ENCODE measurements at places on chromosomes 5 and 9.
A peak's percentile ranks its signal among the peaks of the same experiment; 100 is the strongest.

- DNase-seq, result no peak
Measured at GRCh38 chr9:125985142-125985997, 238.2 kb downstream of the PBX3 start.

GRCh38 chr9:26142201-26142600 is 464.0 kb upstream of the TUSC1 start:
- no peak for DNase-seq

- no peak for DNase-seq
Measured at GRCh38 chr5:56734091-56734694, 81.2 kb upstream of the MAP3K1 start.

DNA sequence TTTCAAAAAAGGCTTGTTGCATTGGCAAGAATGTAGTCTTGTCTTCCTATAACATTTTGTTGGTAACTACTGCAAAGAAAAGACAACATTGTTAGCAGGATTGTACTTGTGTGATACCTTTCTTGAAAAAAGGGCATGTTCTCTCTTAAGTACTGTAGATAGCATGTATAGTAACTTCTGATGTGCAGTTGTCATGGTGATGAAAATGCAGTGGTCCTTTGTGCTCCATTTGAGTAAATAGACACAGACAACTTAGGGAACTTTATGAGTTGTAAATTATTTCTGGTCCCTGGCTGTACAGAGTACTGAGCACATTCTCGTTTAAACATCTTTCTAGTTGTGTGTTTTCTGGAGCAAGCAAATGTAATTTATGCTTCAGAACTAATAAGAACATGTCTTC is 103.3 kb downstream of the CD180 start:
- no peak for DNase-seq

- DNase-seq, result peak; percentile 39
Measured at GRCh38 chr9:116494815-116495634, 192.1 kb upstream of the TRIM32 start.

DNA sequence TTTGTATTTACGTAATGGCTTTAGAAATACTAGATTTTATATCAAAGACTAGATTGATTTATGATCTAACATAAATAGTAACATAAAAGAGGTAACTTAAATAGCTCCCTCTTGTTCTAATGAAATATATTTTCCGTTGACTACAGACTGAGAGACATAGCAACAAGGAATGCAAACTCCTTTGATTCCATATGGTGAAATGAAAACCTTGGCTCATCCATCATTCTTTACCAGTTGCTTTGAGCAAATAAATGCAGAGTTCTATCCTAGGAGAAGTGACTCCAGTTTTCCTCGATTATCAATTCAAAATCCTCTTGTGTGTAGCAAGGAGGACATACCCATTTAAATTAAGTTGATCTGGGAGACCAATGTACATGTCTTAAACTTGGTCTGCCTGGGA is 18.0 kb upstream of the JAKMIP2 start:
- DNase-seq, result no peak

DNA sequence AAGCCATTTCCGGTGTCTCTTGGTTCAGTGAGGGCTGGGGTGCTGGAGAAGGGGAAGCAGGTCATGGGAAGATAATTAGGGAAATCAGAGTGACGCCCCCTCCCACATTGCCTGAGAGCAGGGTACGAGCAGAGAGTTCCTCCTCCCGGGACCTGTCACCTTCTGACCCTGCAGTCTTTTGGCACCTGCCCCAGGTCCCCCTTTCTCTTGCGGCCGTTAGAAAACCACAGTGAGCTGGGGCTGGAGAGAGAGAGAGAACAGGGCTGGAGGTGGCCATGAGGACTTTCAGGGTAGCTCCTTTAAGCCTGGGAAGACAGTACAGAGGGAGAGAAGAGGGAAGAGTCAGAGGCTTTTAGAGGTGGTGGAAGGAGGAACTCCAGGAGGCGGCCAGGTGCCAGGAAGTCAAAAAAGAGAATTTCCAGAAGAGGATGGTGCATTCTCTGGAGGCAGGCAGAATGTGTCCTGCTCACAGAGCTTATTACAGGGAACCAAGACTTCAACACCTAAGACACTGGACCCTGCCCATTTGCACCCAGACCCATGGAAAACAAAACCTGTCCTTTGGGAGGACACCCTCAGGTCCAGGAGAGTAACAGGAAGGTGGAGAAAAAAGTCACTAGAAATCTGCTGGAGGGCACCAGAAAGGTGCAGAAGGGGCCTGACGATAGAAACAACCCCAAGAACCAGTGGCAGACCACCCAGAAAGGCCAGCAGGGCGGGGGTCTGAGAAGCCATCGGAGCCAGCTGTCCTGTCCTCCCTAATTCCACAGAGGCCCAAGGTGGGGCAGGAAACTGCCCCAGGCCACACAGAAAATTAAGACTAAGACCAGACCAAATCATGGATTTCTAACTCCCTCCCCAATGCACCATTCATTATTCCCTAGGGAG is 6.5 kb upstream of the ACSL6 start:
- DNase-seq, result no peak

- no peak for DNase-seq
Measured at GRCh38 chr9:90783552-90783951, 18.1 kb upstream of the SYK start.

DNA sequence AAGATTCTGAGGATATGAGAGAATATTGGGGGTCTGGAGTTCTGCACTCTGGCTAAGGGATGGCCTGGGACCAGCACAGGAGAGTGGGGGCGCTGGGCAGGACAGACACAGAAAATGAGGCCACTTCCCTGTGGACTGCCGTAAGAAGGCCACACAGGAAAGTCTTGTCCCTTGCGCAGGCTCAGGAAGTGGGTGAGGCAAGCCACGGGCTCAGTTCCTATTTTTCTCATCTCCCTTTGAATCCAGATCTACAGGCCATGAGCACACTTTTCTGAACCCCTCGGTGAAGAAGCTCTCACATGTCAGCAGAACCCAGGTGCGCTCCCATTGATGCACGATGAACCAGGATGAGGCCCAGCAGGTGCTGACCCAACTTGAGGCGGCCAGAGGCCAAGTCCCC is 207.4 kb downstream of the AGTPBP1 start:
- peak; percentile 15 for DNase-seq

GRCh38 chr5:5331848-5332247 is 90.6 kb upstream of the ICE1 start:
- no peak for DNase-seq

DNA sequence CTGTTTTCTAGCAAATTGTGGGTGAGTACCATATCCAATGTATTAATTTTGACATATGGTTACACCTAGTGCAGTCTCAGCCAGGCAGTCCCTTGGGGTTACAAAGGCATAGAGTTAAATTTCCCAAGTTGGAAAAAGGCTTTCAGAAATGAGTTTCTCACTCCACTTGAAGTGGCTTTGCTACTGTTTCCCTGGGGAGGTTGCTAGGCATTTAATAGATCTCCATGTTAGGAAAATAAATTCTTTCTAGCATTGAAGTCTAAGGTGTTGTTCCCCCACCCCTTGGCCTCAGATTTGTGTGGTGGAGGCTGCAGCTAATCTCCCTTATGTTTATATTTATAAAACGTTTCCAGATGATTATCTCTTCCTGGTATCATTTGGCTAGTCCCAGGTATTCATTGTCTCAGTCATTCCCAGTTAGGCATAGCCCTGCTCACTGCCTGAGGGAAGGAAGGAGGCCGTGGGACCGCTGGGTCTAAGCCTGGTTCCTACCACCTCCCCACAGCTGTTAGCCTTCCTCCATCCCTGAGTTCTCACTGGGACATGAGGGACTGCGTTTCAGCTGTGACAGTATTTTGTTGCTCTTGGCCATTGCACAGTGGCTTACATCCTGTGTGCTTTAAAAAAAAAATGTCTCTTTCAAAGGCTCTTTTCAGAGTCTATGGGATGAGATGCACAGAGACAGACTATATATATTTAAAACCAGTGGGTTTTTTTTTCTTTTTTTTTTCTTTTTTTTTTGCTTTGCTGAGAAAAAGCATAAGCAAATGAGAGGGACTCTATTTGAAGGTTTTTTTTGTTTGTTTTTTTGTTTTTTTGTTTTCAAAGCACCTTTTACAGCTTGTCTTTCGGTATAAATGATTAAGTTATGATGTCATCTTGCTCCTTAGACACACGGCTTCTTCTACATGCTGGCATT is 121.5 kb downstream of the MAST4 start:
- no peak for DNase-seq

DNA sequence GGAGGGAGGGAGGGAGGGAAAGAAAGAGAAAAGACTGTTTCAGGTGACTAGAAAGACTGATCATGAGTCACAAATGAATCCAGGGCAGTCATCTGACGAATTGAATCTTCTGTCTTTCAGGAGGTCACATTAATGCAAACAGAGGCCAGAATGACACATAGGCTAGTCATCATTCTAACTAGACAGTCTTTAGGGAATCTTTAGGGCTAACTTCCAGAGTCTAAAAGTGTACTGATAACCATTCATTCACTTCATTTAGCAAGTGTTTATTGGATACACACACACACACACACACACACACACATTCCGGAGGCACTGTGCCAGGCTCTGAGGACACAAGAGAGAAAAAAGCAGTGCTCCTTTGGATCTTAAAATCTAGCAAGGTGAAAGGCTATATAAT is 156.7 kb downstream of the EBF1 start:
- no peak for DNase-seq

- DNase-seq, result no peak
Measured at GRCh38 chr9:20054734-20055133, 265.9 kb upstream of the SLC24A2 start.

DNA sequence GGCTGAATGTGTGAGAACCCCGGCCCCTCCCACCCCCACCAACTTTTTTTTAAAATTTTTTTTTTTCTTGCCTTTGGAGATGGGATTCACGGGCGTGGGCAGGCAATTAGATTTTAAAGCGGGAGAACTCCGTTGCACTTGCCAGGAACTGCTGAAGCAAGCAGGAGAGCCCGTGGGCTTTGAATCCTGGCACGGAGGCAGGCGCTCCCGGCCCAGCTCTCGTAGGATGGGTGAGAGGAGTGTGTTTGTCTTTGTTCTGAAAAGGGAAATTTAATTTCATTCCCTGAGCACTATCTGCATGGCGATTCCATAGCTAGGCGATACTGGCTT is 54.3 kb upstream of the BOD1 start:
- DNase-seq, result no peak

- DNase-seq, result no peak
Measured at GRCh38 chr5:141003791-141004611, 37.7 kb downstream of the PCDHAC2 start.

DNA sequence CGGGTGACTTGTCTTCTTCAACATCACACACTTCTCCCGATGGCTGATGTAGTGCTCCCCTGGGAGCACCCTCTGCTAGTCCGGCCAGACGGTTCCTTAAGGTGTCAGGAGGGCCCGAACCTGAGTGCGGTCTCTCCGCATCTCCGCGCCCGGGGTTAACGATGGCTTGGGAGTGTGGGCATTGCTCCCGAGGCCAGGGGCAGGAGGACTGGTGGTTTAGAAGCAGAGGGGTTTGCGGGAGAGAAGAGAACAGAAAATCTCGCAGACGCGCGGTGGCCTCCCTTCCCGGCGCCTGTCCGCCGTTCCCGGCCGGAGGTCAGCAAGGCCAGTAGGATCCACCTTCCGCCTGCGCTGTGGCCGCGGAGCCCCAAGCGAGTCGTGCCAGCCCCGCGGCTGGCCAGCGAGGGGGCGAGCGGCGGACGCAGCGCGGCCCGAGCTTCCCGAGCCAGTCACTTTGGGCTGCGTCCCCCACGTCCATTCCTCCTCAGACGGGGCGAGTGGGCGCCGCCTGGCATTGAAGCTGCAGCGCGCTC is 700 bp downstream of the CDO1 start:
- no peak for DNase-seq

GRCh38 chr9:108043585-108043984 is 554.0 kb upstream of the KLF4 start:
- DNase-seq, result no peak

- DNase-seq, result no peak
Measured at GRCh38 chr5:173928871-173929574, 40.9 kb downstream of the CPEB4 start.

GRCh38 chr5:10981932-10982331 is 220.9 kb upstream of the DAP start:
- no peak for DNase-seq

GRCh38 chr5:43390471-43390870 is 21.7 kb downstream of the CCL28 start:
- DNase-seq, result no peak

GRCh38 chr5:176424181-176424580 is 7.8 kb upstream of the CLTB start:
- no peak for DNase-seq

DNA sequence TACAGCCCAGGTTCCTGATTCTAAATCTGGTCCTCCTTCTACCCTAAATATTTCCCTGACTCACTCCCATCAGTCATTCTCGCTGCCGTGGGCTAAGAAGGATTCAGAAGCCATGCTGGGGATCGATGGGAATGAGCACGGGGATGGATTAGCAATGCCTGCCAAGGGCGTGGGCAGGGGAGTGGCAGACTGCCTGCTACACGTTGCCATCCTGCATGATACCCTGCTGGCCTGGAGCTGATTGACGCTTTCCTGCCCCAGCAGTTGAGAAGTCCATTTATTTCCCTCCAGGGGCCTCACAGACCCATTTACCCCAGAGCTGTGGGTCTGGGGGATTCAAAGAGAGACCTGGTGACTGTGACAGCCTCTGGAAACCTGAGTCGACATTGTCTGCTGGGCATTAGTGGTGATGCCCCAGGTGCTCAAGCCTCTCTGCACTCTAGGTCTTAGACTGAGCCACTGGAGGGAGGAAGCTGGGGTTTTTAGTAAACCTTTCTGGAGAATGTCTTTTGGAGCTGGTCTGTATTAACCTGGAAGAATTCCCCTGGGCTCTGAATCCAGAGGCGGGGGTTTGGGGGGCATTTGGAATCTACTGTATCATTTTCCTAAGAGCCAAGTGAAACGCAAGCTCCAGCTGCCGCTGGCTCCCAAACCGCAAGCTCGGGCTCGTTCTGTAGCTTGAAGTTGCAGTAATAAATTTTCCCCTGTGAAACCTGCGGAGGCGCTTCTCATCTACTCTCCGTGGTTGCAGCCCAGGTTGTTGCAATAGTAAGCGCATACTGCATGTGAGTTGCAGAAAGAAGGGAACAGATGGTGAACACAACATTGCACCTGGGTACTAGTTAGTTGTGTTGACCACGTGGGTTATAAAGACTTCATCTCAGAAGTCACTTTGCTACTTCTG is 76.3 kb upstream of the RAPGEF1 start:
- DNase-seq, result no peak

- peak; percentile 60 for DNase-seq
Measured at GRCh38 chr9:4987961-4988421, 2.9 kb downstream of the JAK2 start.

DNA sequence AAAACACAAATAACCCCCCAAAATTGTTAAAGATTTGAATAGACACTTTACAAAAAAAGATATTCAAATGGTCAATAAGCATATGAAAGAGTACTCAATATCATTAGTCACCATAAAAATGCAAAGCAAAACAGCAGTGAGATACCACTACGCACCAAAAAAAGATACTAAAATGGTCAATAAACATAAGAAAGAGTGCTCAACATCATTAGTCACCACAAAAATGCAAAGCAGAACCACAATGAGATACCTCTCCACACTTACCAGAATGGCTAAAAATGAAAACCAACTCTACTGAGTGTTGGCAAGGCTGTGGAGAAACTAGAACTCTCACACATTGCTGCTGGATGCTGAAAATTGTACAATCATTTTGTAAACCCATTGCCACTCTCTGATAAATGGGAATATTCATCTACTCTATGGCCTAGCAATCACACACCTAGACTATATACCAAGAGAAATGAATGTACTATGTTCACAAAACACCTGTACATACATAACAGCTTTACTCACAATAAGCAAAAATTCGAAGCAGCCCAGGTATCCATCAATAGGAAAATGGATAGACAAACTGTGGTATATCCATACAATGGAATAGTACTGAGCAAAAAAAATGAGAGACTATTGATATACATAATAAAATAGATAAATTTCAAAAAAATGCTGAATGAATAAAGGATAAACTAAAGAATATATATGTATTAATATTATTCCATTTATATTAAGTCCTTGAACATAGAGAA is 205.0 kb upstream of the DAPK1 start:
- no peak for DNase-seq

Data from Kasumi-1 (cell line).